ENCODE measurements at places on chromosomes 2 and 18. TPM values are rescaled to one million over a fixed set of nuclear protein-coding genes. Genes with fewer than 3 reads are reported as not detected.

Gene NT5C1B
- total RNA-seq = not detected

Gene KIF1A
- total RNA-seq = 2.0 TPM

- no peak for DNase-seq
These were observed 126.8 kb downstream of the ACOXL start for GRCh38 chr2:110858993-110859701.

Gene MOB4
- total RNA-seq = 18.1 TPM

- no peak for DNase-seq
These were observed 35.6 kb upstream of the UBE2F start for GRCh38 chr2:237931205-237931721.

Gene CNGA3
- not detected for total RNA-seq

DNA sequence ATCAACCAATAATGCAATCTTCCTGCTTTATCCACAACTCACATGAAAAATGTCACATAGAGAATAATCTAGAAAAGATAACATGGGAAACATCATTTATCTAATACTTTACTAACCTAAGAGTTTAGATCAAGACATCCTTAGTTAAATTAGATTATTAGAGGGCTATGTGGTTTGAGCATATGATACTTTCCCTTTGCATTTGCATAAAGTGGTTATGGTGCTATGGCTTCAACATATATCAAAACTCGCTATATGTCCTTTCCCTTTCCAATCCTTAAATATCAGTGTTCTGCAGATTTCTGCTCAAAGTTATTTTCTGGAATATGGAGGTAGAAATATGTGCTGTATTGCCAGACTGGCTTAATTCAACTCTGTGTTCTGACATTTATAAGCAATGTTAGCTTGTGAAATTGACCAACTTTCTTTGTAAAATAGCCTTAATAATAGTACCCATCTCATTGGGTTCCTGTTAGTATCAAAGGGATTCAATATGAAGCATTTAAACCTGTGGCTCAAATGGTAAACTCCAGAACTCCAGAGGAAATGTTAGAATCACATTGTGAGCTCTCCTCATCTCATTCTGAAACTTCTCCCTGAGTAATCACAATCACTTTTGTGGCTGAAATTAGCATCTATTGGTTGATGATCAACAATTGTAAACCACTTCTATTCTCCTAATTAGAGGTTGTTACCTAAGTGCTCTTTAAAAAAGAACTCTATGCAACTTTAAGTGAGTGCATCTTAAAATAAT, 1089.9 kb upstream of the SLC39A10 start:
- no peak for DNase-seq

- DNase-seq = no peak
These were observed 7.4 kb upstream of the RHOB start for GRCh38 chr2:20439503-20439902.
